ENCODE measurements at places on chromosomes 6 and 20.

- DNase-seq: no peak
Observed at GRCh38 chr6:106872049-106872448, 102.5 kb downstream of the CD24 start.

- no peak for DNase-seq
Observed at GRCh38 chr6:57313711-57314471, 3.5 kb upstream of the PRIM2 start.

DNA sequence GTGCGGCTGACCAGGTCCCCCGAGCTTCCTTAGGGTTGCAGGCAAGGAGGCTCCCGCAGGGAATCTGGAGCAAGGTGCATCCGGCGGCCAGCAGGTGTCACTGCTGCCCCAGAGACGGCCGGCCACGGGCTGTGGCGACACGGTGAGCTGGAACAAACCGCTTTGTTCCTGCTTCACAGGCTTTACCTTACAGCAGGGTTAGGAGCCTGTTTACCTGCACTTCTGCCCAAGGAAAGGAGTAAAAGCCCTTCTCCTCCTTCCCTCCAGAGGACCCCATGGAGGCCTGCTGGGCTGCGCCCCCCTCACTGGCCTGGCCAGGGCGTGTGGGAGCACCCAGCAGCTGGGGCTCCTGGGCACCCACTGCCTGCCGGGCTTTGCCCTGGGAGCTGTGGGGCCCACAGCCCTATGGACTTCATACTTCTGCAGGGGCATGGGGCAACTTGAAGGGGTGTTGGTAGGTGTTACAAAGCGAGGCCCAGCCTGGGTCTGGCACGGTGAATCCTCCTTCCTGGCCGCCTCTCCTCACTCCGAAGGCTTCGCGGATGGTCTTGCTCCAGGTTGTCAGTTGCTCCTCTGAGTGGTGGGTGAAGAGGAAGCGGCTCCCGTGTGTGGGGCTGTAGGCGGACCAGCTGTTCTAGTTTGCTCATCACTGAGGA, 88.4 kb downstream of the CDC5L start:
- peak; percentile 47 for DNase-seq

DNA sequence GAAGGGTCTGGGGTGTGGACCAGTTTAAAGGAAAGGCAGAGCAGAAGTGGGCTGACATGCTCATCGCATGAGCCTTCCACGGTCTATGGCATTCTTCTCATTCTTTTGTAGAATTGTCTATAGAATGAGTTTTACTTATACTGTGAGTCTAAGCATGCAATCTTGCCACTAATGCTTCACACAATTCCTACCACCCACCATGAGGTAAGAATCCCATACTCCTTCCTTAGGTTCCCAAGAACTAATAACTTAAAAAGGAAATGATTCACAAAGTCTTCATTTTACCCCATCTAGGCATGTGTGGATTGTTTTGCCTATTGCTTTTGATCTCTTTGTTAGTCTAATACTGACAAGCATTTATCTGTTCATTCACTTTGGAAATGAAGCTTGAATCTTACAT, 195.2 kb downstream of the LY86 start:
- no peak for DNase-seq

- DNase-seq: no peak
Observed at GRCh38 chr6:6091608-6092002, 84.9 kb upstream of the NRN1 start.

- no peak for DNase-seq
Observed at GRCh38 chr6:73969971-73970970, 274.3 kb downstream of the CD109 start.

- no peak for DNase-seq
Observed at GRCh38 chr6:42226645-42227143, 9.0 kb upstream of the MRPS10 start.

- no peak for DNase-seq
Observed at GRCh38 chr6:113304116-113304515, 553.0 kb upstream of the MARCKS start.

DNA sequence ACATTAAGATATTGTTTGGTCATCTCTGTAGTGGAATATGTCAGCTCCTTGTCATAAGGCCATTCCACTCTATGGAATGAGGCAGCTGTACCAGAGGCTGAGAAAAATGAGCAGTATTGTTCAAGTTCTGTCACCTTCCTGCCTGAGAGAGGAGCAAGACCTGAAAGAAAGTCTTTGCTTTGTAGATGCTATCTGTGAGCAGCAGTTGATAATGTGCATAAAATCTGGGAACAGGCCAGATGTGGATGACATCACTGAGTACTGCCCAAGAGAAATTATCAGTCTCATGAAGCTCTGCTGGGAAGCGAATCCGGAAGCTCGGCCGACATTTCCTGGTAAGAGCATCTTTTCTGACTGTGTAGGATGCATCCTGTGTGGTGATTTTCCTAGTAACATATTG, 16.8 kb downstream of the RIPK1 start:
- DNase-seq: no peak

DNA sequence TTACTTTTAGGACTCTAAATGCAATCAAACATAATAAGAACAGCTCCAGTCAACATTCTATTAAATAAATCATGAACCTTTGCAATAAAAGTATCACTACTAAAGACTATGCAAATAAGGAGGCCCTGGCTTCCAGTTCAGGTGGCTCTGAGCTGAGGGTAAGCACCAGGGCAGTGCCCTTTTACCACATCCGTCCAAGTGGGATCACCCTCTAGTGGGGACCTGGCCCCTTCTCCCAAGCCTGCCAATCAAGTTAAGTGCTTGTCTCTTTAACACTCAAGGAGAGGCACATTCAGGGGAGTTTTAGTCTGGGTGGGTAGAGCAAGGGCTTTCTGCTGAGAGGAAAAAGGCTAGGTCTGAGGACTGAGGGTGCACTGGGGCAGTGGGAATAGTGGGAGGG, 161.4 kb downstream of the TMEM200A start:
- no peak for DNase-seq

GRCh38 chr20:57831326-57831992, 121.6 kb upstream of the PMEPA1 start:
- DNase-seq: no peak

DNA sequence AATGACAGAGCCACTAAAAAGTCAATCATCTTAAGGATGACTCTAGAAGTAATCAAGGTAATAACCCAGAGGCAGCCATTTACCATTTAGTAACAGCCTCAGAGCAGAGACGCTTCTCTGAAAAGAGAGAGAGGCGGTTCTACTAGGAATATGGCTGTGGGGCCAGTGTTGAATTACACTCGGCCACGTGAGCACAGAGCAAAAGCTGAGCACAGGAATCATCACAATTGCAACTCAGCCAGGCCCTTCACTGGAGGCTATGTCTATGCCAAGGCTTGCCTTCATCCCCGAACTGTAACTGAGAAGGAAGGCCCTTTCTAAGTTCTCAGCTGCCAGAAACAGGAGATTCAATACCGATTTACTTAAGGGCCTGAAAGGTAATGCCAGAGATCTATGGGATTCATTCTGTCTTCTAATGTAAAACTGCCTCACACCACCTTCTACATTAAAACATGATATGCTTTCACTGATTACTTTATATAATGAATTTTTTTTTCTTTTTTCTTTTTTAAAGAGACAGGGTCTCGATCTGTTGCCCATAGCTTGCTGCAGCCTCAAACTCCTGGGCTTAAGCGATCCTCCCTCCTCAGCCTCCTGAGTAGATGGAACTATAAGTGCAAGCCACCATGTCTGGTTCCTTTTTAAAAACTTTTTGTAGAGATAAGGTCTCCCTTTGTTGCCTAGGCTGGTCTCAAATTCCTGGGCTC, 67.6 kb downstream of the NUDT3 start:
- no peak for DNase-seq

- no peak for DNase-seq
Observed at GRCh38 chr20:51958099-51959065, 156.1 kb upstream of the SALL4 start.

GRCh38 chr6:15945593-15946159, 183.2 kb upstream of the MYLIP start:
- no peak for DNase-seq

GRCh38 chr6:145138469-145139139, 596.7 kb downstream of the EPM2A start:
- no peak for DNase-seq

- DNase-seq: no peak
Observed at GRCh38 chr6:106512968-106513574, 116.2 kb downstream of the RTN4IP1 start.

GRCh38 chr6:30511169-30511546, 21.8 kb downstream of the HLA-E start:
- DNase-seq: no peak

DNA sequence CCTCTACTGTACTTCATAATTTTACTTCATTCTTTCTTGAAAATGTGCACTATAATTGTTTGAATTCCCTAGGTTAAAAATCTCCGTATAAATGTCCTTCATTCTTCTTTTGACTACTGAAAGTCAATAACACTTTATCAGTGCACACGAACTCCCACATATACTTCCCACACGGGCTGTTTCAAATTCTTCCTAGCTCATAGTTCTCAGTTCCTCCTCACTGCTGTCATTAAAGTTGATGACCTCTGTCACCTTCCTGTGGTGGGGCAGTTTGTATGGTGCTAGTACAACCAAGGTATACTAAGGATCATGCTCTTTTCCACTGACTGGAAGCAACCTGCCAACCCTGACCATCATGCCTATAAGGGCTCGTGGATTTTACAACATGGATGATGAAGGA, 40.0 kb upstream of the CD2AP start:
- DNase-seq: no peak

DNA sequence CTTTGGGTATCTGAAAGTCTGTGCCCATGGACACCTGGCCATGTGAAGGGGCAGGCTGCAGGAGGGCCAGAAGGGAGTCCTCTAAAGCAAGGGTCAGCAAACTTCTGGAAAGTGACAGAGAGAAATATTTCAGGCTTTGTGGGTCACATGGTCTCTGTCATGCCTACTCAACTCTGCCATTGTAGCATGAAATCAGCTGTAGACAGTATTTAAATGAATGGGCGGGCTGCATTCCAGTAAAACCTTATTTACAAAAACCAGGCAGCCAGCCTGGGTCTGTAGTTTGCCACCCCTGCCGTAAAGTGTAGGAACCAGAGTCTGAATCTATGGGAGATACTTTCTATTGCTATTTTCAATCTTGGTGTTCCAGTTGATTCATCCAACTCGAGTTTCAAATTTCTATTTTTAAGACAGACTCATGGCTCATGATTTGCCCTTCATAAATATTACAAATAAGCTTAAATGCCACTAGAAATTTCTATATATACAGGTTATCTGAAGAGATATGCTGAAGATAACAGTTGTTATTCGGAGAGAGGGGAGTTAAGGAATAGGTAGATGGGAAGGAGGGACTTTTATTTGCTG, 19.0 kb upstream of the ADGRF4 start:
- no peak for DNase-seq

DNA sequence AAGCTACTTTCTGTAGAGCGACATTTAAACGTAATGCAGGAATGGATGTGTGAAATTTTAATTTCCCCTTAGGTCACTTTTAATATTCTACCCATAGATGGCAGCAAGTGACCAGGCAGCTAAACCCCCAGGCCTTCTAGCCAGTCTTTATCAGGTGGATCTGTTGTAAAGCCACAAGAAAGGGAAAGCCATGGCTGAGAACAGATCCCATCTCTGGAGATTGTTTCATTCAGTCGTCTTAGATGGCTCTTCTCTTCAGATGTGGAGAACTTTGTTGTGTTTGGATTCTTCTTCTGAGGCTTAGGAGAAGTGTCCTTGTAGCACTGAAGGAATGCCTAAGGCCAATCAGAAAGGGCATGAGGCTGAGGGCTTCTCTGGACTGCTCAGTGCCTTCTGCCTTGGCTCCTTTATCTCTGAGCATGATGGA, 15.8 kb upstream of the RNF182 start:
- DNase-seq: peak; percentile 21

DNA sequence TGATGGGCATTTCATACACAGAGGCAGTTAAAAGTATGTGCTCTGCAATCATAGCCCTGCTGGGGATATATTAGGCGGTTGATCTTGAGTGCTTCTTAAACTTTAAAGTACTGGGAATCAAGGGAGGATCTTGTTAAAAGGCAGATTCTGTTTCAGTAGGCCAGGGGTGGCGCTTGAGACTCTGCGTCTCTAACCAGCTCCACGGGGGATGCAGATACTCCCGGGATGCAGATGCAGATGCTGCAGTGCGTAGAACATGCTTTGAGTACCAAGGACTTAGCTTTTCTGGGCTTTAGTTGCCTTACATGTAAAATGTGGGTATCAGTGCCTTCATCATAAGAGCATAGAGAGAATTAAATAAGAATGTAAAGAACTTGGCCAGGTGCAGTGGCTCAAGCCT, 44.4 kb upstream of the ENPP5 start:
- no peak for DNase-seq

DNA sequence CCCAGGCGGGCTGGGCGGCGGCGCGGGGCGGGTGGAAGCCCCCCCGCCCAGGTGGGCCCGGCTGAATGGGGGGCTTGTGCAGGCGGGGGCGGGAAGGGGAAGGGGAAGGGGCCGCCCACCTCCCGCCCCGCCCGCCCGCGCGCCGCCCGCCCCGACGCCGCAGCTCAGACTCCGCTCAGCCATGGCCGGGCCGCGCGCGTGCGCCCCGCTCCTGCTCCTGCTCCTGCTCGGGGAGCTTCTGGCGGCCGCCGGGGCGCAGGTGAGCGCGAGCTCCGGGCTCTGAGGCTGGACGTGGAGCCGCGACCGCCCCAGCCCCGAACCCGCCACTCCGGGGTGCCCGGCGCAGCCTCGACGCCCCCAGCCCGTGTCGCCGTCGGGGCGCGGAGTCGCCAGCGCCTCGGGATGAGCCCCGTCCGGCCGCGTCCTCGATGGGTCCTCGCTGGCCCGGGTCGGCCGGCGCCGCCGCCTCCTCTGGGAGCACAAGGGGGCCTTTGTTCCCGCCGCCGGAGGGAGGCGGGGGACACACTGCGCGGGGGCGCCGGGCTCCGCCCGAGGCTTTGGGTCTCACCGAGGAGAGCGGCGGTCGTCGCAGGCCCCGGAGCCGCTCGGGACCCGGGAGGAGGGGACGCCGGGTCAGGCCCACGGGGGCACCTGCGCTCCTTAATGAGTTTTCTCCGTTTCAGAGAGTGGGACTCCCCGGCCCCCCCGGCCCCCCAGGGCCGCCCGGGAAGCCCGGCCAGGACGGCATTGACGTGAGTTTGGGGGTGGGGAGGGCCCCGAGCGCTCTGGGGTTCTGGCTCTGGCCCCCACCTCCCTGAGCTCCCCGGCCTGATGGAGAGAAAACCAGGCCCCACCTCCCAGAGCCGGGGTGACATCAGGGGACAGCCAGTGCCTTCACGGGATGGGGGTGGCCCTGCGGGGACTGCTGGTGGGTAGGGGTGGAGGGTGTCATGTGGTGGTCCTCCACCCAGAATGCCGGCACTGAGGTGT, at the start of gene COL9A3:
TSS of gene COL9A3 (plus strand) at position 167 of the 990 bp plus-strand sequence. CDS start at position 182, 15 bp downstream.
- DNase-seq: no peak

DNA sequence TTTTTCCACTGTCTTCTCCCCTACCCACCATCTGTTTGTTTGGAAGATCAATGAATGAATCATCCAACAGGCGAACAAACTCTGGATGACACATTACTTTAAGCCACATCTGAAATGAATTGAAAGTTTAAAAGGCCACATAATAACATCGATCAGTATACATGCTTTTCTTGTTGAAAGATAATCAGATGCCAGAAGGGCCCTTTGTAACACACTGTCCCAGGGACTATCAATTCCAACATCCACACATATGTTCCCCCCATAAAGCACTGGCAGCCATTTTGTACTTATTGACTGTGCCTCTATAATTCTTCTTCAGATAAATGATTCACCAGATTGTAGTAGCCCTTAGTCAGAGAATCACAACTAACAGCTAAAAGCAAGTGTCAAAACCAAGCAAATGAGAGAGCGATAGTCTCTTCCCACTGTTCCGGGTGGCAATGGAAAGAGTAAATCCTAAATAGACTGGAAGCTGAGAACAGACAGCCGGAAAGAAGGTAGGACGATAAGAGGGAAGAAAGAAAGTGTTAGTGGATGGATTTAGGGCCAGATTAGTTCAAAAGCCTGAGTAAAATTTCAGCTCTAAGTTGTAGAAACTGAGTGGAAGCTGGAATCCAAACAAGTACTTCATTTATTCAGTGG, 184.9 kb upstream of the TENT5A start:
- DNase-seq: no peak
